Brain (organoid and tissue), 16 donors: ENCODE measurements at places on chromosomes 6 and 20. TPM values are rescaled to one million over a fixed set of nuclear protein-coding genes. Genes with fewer than 3 reads are reported as not detected.

Gene STMND1
- polyA plus RNA-seq: 4.0 TPM

Gene OR12D3
- not detected for polyA plus RNA-seq

Gene HTR1B
- polyA plus RNA-seq: 0.48 TPM

Gene C6orf52
- 10.1 TPM for polyA plus RNA-seq

Gene SLC17A1
- polyA plus RNA-seq: not detected

Gene HNF4A
- polyA plus RNA-seq: 0.10 TPM

Gene ERVFRD-1
- polyA plus RNA-seq: not detected

Gene SOX18
- polyA plus RNA-seq: 7.2 TPM

Gene SLC17A3
- not detected for polyA plus RNA-seq

Gene ARMC12
- polyA plus RNA-seq: 0.68 TPM

Gene MLIP
- polyA plus RNA-seq: 1.6 TPM

Gene NR2E1
- polyA plus RNA-seq: 3.0 TPM

Gene SIRPG
- polyA plus RNA-seq: not detected

Gene PTPRT
- 19.2 TPM for polyA plus RNA-seq

- peak; percentile 74 for DNase-seq
These were observed 249.8 kb upstream of the ID4 start for GRCh38 chr6:19587238-19587942.

- no peak for DNase-seq
These were observed 31.0 kb upstream of the CTAGE9 start for GRCh38 chr6:131741688-131742393.

DNA sequence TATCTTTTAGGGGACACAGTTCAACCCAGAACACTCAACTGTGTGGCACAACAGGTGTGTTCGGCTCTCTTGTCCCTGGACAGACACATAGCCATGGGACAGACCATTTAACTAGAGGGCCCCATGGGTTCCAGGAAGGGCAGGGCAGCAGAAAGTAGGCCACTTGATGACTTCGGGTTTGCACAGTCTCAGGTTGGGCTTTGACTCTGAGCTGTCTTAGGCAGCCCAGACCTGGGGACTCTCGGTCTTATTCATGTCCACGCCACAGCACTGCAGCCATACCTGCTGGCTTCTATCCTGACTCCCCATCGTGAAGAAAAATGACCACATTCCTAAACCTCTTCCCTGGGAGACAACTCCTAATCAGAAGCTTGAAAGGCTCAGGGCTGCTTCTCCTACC is 146.1 kb upstream of the AKAP12 start:
- DNase-seq: no peak

DNA sequence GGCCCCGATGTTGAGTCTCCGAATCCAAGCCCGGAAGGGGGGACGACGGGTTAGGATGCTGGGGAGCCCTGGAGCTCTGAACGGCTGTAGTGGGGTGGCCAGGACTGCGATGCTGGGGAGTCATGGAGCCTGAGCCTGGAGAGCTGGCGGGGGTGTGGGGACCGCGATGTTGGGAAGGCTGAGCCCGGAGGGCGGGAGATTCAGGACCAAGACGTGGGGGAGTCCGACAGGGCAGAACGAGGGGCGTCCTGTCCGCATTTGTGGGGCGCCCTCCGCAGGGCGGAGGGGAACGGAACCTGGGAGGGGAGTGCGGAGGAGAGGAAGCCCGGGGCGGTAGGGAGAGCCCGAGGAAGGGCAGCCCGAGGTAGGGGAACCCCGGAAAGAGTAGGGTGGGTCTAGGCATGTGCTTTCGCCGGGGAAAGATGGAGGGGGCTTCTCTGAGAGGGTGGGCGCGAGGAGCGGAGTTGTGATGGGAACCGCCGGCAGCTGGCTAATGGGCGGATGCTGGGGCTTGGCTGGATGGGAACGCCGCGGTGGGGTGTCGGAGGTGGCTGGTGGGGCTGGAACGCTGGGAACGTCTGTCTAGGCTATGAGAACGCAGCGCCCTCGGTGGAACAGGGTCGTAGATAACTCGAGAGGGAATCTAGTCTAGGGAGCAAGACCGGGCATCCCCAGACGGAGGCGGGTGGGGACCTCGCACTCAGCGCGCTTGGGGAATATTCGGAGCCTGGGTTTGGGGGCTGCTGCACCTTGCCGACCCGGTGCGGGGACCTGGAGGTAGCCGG is 684 bp downstream of the PAQR8 start:
- no peak for DNase-seq

DNA sequence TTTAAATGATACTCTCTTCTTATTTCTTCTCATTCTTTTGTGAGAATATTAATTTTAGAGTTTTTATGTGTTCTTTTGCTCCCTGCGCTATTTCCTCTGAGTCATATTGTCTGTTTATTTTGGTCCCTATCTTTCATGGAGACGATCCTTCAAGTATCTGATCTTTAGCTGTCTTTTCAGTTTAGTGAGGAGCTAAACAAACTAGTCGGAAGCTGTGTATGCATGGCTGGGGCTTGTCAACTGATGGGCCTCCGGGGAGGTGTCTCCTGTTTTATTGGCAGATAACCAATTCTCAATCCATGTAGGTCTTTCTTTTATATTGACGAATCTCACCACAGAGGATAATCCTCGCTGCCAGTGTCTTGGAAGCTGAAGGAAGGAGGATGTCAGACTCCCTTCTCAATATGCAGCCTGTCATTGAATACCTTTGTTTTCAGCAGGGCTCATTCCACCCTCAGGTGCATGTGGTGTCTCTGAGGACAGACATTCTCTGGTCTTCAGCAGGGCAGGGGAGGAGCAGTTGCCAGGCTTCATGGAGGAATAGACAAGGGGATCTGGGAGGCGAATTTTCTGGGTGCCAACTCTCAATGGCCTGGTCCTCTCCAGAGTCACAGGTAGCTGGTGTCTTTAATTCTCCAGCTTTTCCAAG is 64.9 kb downstream of the RNF182 start:
- no peak for DNase-seq

- DNase-seq: no peak
These were observed 504.0 kb downstream of the RFPL4B start for GRCh38 chr6:112851146-112851545.

DNA sequence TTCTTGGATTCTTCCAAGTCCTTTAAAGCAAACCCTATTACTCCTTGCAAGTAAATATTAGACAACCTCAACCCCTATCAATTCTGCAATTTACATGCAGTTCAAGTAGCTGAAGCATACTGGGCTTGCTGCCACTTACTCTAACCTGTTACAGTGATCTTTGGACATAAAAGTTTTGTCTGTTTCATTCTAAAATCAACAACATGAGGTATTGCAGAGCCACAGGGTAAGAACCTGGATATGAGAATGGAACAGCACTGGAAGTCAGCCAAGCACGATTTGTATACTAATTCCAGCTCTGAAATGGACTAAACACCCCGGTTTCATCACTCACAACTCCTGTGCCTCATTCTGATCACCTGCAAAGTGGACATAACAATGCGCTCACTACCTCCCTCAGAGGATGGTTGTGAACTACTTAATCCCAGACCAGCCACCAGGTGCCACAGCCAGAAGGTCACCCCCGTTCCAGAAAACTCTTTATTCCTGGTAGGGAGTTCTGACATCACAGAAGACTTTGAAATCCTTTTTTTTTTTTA is 270.0 kb downstream of the ADGB start:
- DNase-seq: no peak

- no peak for DNase-seq
These were observed 146.7 kb downstream of the PLCB4 start for GRCh38 chr20:9215539-9215938.

DNA sequence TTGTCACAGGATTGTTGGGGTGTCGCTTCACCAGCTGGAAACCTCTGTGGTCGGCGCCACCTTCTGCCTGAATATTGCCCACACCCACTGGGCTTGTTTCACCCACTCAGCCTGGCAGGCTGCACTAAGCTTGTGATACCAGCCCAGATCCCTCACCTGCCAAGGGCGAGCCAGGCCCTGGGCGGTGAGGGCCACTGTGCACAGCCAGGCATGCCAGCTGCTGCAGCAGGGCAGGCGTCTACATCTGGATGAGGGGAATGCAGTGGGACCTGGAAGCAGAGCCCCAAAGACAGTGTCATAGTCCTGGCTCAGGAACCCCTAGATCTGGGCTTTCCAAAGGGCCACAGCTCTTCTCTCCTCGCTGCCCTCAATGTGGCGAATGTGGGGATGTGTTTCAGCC is 1307.5 kb downstream of the GRIK2 start:
- no peak for DNase-seq

DNA sequence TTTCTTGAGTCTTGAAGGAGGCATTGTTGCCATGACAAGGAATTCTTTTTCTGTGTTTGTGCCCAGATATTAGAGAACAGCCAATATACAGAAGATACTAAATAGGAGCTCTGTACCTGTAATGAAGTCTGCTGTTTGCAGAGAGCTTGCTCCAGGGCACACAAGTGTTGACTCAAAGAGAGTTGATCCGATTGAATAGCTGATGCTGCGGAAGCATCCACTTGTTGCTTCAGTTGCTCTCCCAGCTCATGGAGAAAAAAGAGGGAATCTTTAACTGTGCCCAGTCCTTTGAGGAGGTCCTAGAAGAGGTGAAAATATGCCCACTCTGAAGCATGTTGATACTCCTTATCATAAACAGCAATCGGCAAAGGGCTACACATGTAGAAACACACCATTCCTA is 411.4 kb downstream of the ESR1 start:
- DNase-seq: no peak

DNA sequence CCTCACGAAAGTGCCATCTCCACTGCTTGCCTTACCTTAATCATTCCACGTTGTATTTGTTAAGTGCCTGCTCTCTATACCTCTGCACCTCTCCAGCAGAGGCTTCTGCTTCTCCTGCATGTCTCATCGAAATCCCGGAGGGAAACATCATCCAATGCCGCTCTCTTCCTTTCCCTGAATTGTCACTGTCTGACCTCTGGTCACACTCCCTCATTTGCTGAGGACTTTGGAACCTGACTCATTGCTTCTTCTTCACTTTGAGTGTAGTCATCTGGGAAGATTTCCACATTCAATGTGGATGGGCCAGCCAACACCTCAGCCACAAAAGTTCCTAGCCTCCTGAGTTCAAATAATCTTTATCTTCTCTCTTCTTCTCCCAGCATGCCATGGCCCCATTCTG is 78.9 kb upstream of the BEND6 start:
- no peak for DNase-seq

DNA sequence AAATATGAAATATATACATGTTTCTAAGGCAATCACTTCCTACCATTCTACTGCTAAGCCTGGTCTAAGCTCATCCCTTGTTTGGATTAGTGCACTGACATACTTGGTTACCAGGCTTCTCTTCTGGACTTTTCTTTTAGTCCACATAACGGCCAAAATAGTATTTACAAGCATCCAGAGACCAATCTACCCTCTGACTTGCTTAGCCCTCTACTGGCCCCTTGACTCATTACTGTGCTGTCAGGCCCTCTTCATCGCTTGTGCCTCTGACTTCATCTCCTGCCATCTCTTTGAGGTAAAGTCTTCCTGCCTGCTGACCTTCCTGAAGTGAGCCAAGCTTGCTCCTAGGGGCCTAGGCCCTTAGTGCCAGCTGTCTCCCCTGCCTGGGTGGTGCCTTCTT is 35.1 kb downstream of the TULP4 start:
- no peak for DNase-seq

GRCh38 chr6:99810942-99811620 is 182.9 kb downstream of the MCHR2 start:
- DNase-seq: no peak

DNA sequence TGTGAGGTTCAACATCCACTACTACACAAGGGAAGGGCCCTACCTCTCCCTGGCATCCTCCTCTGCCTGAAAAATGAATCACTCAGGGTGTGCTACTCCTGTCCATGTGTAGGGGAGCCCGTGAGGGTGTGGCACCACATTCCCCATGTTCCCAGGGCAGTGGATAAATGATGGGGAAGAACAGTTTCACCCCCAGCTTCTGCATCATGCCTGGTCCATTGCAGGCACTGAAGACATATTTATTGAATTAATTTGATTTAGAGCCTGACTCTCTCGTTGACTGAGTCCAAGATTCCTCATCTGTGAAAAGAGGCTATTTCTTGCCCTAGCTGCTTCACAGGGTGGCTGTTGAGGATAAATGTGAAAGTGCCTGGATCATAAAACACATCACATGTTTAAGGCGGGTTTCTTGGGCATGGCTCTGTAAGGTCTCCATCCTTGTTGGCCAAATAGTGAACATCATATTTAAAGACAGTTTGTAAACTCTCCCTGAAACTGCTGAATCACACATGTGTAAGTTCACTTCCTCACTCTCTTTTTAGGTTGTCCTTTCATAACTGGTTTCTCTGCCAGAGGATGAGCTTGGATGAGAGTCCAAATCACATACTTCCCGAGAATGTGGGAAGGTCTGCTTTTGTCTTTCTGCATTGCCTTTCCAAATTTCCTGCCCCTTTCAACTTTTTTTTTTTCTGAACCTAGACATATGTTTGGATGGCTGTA is 79.7 kb upstream of the FYN start:
- no peak for DNase-seq

DNA sequence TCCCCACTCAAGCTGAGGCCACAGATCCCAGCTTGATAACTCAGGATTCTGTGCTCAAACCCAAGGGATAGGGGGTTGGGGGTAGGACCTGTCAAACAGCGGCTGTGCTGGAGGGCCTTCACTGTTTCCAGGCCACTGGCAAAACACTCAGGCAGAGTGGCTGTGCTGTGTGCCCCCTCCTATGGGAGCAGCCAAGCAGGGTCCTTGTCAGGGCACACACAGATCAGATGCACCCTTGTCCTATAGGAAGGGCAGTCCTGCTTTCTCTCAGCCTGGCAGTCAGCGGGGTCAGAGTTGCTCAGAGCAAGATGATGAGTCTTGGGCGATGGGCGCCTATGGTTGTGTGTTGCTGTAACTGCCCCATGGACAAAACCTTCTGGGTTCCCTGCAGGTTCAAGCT is 554.8 kb downstream of the TBC1D32 start:
- DNase-seq: no peak

GRCh38 chr20:235891-236290 is 8.8 kb downstream of the DEFB129 start:
- DNase-seq: peak; percentile 22

DNA sequence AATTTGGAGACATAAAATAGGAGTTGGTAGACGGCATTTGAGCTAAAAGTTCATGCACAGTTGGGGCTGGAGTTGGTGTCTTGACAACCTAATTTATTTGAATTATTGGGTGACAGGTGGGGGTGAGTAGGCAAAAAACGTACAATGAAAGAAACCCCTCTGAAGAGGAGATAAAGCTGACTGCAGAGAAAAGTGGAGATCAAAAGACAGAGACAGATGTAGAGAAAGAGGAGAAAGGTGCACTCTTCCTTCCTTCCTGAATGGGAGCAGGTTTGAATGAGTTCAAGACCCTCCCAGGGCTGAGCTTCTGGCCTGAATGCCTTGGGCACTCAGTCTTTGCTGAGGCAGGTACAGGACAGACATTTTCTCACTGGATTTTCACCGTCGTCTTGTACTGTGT is 284.3 kb downstream of the DHX35 start:
- DNase-seq: no peak
